ENCODE measurements at places on chromosomes 12 and 14. TPM values are rescaled to one million over a fixed set of nuclear protein-coding genes. Genes with fewer than 3 reads are reported as not detected.

Gene KRT74
- not detected for total RNA-seq

GRCh38 chr14:73189651-73190050 is 47.7 kb upstream of the PAPLN start:
- H3K27ac ChIP-seq, result no peak overlapping the region
- H3K27me3 ChIP-seq, result no peaks in the 10 kb centered on the region
- no peak for DNase-seq
- peaks cover 19% of the 10 kb centered on the region for H3K36me3 ChIP-seq
- no peaks in the 10 kb centered on the region for H3K4me1 ChIP-seq

Gene HOXC4
- total RNA-seq, result not detected

DNA sequence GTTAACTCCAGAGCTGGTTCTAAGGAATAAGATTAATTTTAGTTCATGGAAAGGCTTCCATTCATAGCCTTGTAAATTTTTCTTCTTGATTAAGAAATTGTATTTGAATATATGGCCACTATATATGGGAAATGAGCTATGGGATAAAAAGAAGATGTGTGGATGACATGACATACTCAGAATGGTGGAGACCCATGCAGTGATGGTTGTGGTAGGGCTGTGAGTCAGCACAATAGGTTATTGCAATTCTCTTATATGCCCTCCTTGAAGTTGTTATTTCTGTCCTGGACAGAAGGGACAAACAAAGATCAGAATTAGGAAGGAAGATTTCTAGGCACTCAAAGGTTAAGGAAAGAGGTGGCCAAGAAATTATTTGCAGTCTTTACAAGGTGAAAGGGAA is 21.5 kb downstream of the RASSF9 start:
- H3K4me3 ChIP-seq, result no peak overlapping the region
- no peak overlapping the region for H3K27ac ChIP-seq
- H3K36me3 ChIP-seq, result no peaks in the 10 kb centered on the region
- H3K4me1 ChIP-seq, result no peaks in the 10 kb centered on the region
- H3K27me3 ChIP-seq, result no peaks in the 10 kb centered on the region

Gene AGAP2
- 1.7 TPM for total RNA-seq

Gene PGF
- 1.0 TPM for total RNA-seq

- H3K27me3 ChIP-seq, result no peaks in the 10 kb centered on the region
- no peaks in the 10 kb centered on the region for H3K36me3 ChIP-seq
- H3K4me3 ChIP-seq, result no peak overlapping the region
- DNase-seq, result no peak
Measured at GRCh38 chr12:50961708-50962107, 9.4 kb downstream of the HIGD1C start.

Gene KLRC3
- not detected for total RNA-seq

DNA sequence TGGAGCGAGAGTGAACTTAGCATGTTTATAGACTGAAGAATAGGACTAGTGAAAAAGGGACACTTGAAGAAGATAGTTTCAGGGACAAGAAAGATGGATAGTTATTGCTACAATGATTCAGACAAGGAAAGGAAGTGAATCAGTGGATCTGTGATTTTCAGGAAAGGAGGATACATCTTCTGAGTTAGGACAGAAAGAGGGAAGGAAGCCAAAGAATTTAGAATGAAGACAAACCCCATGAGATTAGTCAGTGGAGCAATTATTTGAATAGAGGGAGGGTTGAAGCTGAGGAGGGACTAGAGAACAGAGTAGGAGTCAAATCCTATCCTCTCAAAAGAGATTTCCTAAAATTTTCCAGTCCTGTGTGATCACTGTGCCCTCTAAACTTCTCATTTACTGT is 282.7 kb downstream of the AKAP6 start:
- DNase-seq, result no peak
- H3K27ac ChIP-seq, result no peak overlapping the region
- H3K4me1 ChIP-seq, result peaks cover 18% of the 10 kb centered on the region
- H3K36me3 ChIP-seq, result no peaks in the 10 kb centered on the region

Gene MUCL1
- not detected for total RNA-seq

DNA sequence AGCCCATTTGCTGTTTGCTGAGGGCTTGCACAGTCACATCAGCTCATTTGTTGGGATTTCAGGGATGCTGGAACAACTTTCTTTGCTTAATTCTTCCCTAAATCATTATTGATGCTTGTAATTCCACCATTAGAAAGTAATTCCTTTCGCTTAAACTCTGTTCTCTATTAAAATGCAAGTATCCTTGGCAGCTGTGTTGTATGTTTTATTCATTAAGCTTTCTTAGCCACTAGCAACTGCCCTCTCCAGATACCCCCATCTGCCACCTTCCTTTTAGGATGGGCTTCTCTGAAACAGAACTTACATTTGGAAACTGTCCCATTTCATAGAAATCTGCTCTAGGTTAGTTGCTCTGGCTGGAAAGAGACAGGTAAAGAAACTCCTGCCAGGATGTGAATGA is 43.7 kb downstream of the ADCK1 start:
- no peaks in the 10 kb centered on the region for H3K4me1 ChIP-seq
- no peak overlapping the region for H3K4me3 ChIP-seq
- H3K27me3 ChIP-seq, result no peaks in the 10 kb centered on the region
- H3K27ac ChIP-seq, result no peak overlapping the region
- DNase-seq, result no peak
- no peaks in the 10 kb centered on the region for H3K36me3 ChIP-seq

DNA sequence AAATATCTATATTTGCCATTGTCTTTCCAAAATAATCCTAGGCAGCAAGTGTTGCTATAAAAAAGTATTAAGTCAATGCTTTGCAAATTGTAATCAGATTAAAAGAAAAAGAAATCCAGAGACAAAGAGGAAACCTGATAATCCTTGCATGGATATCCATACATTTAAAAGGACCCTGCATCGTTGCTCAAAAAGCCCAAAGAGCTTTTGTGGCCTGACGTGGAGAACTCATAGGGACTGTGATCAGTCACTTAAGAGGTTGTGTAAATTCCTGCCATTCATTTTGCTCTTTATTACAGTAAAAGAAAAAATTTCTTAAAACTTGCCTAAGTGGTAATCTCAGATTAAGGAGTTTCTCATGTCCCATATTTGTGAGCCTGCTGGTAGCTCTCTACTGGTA is 392.6 kb downstream of the C12orf75 start:
- H3K4me1 ChIP-seq, result peaks cover 40% of the 10 kb centered on the region
- no peak overlapping the region for H3K4me3 ChIP-seq
- H3K27ac ChIP-seq, result peak overlapping the region; percentile 15

Gene OR4K5
- total RNA-seq, result not detected

Gene SAMD15
- 2.2 TPM for total RNA-seq

Gene CLEC4D
- total RNA-seq, result 0.19 TPM

- no peak for DNase-seq
- no peaks in the 10 kb centered on the region for H3K4me1 ChIP-seq
- no peak overlapping the region for H3K27ac ChIP-seq
Measured at GRCh38 chr12:59859171-59859510, 263.3 kb downstream of the SLC16A7 start.

Gene AHNAK2
- 0.77 TPM for total RNA-seq

Gene EVL
- total RNA-seq, result 49.2 TPM

- no peaks in the 10 kb centered on the region for H3K27me3 ChIP-seq
- peaks cover 32% of the 10 kb centered on the region for H3K4me1 ChIP-seq
Measured at GRCh38 chr12:3597526-3598210, 106.7 kb downstream of the PRMT8 start.

Gene OR6C2
- not detected for total RNA-seq

Gene C12orf42
- total RNA-seq, result 1.1 TPM

Gene MSRB3
- total RNA-seq, result 3.7 TPM

Gene SYNDIG1L
- 0.40 TPM for total RNA-seq

Gene SMAGP
- 19.0 TPM for total RNA-seq

DNA sequence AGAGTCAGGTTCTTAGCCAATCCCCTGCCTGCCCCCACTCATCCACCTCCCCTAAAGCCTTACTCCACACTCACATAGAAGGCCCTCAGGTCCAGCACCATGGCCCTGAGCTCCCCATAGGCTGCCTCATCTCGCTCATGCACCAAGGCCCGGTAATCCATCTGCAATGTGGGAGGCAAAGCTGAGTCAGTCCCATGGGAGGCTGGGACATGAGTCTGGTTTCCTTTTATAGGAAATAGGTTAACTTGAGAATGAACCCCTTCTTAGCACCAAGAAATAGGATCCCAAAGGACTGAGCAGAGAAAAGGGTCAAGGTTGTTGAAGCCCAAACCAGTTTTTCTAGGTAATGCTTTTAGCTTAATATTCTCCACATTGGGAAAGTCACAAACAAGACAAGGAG is 2.1 kb upstream of the EMC9 start:
- no peaks in the 10 kb centered on the region for H3K36me3 ChIP-seq
- no peak overlapping the region for H3K4me3 ChIP-seq
- DNase-seq, result no peak
- no peaks in the 10 kb centered on the region for H3K27me3 ChIP-seq
- H3K27ac ChIP-seq, result no peak overlapping the region

DNA sequence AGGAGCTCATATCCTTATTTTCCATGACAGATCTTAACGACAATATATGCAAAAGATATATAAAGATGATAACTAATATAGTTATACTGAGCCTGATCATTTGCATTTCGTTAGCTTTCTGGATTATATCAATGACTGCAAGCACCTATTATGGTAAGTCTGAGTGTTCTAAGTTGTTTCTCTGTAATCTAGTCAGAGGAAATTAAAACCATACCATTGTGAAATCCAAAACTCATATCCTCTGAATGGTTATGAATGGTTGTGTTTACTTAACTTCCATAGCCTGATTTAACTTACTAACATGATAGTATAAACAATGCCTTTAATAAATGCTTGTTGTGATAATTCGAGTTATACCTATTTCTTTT is 760 bp downstream of the TMEM19 start:
- peak overlapping the region; percentile 78 for H3K4me3 ChIP-seq
- H3K27ac ChIP-seq, result no peak overlapping the region

DNA sequence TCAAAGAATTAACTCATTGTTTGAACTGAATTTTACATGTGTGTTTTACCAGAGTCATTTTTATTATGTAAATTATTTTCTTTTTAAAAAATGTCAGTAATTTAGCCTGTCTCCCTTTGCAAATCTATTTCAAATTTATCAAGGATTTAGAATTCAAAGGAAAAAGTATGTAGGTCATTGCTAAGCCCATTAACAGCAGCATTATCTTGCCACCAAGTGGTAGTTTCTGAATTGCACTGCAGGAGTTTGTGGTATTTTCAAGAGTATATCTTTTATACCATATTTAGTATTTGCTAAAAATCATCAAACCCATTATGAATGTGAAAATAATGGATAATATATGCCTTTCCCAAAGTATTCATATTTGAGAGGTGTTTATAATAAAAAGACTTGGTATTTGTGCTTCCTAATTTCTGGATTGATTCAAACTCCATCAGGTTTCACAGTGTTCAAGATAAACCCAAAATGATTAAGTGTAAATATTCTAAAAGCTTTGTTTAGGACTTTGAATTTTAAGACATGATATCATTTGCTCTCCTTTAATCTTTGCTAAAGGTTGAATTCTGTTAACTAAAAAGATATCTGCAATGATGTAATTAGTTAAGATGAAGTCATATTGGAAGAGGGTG is 711.4 kb downstream of the FSCB start:
- DNase-seq, result no peak
- H3K27ac ChIP-seq, result no peak overlapping the region
- no peak overlapping the region for H3K4me3 ChIP-seq
- H3K36me3 ChIP-seq, result no peaks in the 10 kb centered on the region

GRCh38 chr12:18849080-18849479 is 111.2 kb downstream of the CAPZA3 start:
- no peak overlapping the region for H3K4me3 ChIP-seq
- H3K27ac ChIP-seq, result no peak overlapping the region
- DNase-seq, result no peak
- H3K4me1 ChIP-seq, result peaks cover 5% of the 10 kb centered on the region

GRCh38 chr12:46304070-46304469 is 35.2 kb upstream of the SLC38A1 start:
- no peaks in the 10 kb centered on the region for H3K36me3 ChIP-seq
- H3K27ac ChIP-seq, result no peak overlapping the region
- DNase-seq, result no peak
- H3K4me1 ChIP-seq, result peaks cover 33% of the 10 kb centered on the region
- no peaks in the 10 kb centered on the region for H3K27me3 ChIP-seq

GRCh38 chr14:34036319-34036766 is 85.5 kb upstream of the EGLN3 start:
- no peak overlapping the region for H3K4me3 ChIP-seq
- H3K4me1 ChIP-seq, result peaks cover 5% of the 10 kb centered on the region
- no peak for DNase-seq
- no peaks in the 10 kb centered on the region for H3K36me3 ChIP-seq

- no peaks in the 10 kb centered on the region for H3K36me3 ChIP-seq
- H3K27ac ChIP-seq, result no peak overlapping the region
- DNase-seq, result no peak
- H3K4me1 ChIP-seq, result no peaks in the 10 kb centered on the region
- H3K4me3 ChIP-seq, result no peak overlapping the region
- H3K27me3 ChIP-seq, result no peaks in the 10 kb centered on the region
Measured at GRCh38 chr12:46788072-46788887, 37.5 kb downstream of the SLC38A4 start.

DNA sequence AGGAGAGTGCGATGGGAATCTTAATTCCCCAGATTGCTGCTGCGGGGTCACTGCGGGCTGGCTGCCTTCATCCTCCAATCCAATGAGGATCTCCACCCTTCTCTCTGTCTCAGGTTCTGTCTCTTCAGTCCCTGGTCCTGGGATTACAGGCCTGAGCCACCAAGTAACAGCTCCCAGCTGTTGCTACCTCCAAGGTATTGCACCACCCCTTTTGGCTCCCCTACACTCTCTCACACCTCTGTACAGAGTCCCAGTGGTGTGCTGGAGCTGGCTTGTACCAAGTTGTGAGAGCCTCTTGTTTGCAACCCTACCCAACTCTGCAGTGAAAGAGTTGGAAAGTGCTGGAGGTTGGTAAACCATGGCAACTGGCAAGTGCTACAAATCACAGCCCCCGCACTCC is 10.0 kb upstream of the RILPL1 start:
- no peak overlapping the region for H3K27ac ChIP-seq
- H3K27me3 ChIP-seq, result no peaks in the 10 kb centered on the region
- no peak overlapping the region for H3K4me3 ChIP-seq
- H3K36me3 ChIP-seq, result no peaks in the 10 kb centered on the region
- H3K4me1 ChIP-seq, result peaks cover 5% of the 10 kb centered on the region

Gene TMCC3
- 7.2 TPM for total RNA-seq

DNA sequence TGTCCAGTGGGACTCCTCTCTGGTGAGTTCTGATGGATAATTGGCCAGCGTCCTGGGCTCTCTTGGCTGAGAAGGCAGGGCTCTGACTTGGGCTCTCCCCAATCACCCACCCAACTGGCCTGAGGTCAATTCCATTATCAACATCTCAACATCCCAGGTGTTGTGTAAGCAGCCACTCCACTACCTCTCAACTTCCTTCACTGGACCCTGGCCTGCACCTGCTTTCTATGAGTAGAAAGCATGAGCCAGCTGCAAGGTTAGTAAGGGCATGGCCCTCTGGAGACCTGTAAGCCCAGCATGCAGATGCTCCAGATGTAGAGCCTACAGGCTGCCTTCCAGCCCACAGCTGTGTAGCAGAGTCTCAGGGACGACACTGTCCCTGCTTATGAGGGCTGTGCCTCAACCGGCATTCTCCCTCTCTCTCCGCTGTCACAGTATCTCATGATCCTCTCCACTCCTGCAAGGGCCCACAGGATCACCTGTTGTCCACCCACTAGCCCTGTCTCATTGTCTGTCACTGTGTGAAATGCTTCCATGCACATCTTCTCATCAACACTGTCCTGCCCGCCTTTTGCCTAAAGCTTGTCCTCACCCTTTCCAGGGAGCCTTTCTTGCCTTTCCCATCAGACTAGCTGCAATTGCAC is 5.4 kb upstream of the KRT81 start:
- peaks cover 58% of the 10 kb centered on the region for H3K27me3 ChIP-seq
- H3K4me1 ChIP-seq, result no peaks in the 10 kb centered on the region
- no peak for DNase-seq
- H3K36me3 ChIP-seq, result no peaks in the 10 kb centered on the region
- no peak overlapping the region for H3K27ac ChIP-seq
- no peak overlapping the region for H3K4me3 ChIP-seq
